Stimulated activated CD4-positive, alpha-beta T cell treated with anti-CD3 and anti-CD28 coated beads, Interleukin-12 subunit alpha, Interleukin-12 subunit beta, amount 100 ng/mL, for 4 hours (primary cell): ENCODE measurements at places on chromosomes 3 and 15.

DNA sequence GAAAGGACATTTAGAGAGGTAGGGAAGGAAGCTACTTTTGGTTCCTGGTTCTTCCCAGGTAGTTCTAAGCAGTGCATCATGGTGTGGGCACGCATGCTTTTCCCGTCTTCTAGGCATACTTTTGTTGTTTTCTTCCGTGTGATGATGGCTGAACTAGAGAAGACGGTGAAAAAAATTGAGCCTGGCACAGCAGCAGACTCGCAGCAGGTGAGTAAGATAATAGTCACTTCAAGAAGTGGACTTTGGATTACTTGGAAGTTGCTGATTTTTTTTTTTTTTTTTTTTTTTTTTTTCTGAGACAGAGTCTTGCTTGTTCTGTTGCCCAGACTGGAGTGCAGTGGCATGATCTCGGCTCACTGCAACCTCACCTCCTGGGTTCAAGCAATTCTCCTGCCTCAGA is 17.9 kb downstream of the FANCD2OS start:
- no peak for DNase-seq

- no peak for DNase-seq
Measured at GRCh38 chr3:128799653-128800052, 73.7 kb downstream of the RAB7A start.

- no peak for DNase-seq
Measured at GRCh38 chr3:101809178-101810021, 30.4 kb downstream of the NXPE3 start.

DNA sequence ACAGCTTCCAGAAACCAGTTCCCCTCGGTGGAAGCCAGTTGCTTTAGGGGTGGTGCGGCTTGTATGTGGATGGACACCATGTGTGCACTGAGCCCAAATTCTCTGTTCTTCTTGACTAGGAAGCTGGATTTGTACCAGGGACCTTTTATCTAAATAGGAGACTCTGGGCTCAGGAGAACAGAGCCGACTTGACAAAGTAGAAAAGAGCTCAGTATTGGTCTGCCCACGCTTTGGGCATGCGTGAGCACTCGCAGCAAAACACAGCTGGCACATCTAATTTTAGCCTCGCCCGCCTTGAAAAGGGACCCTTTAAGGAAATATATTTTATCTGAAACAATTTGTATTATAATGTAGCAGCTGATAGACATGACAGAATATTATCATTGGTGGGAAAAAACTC is 1.1 kb upstream of the RBMS3 start:
- DNase-seq = no peak

DNA sequence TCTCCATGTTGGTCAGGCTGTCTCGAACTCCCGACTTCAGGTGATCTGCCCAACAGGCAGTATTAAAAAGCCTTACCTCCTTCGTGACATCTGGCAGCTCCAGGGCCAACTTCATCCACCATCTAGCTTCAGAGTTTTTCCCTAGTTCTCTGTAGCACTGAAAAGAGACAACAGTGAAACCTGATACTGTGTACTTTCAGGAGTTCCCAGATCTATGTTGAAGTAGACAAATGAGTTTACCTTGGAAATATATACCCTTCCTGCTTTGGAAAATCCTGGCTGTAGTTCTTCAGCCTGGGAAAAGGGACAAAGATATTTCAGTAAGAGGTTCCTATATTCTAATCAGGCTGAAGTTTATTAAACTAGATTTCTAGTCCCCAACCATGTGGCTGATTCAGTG is 18.0 kb downstream of the RMDN3 start:
- no peak for DNase-seq

- no peak for DNase-seq
Measured at GRCh38 chr15:78880813-78881212, 8.1 kb downstream of the MORF4L1 start.
